Activated T-helper 2 cell treated with anti-CD3 and anti-CD28 coated beads, Interferon-gamma antibody, Interleukin-2, Interleukin-4, amounts not matched to agents 10 μg/mL and 5 μg/mL and 100 μg/mL, durations not matched to agents 14 hours and 24 hours and 36 hours (primary cell): ENCODE measurements at places on chromosomes 4 and X. TPM values are rescaled to one million over a fixed set of nuclear protein-coding genes. Genes with fewer than 3 reads are reported as not detected.

The SOX3 gene
- total RNA-seq, result not detected in 2 replicates

DNA sequence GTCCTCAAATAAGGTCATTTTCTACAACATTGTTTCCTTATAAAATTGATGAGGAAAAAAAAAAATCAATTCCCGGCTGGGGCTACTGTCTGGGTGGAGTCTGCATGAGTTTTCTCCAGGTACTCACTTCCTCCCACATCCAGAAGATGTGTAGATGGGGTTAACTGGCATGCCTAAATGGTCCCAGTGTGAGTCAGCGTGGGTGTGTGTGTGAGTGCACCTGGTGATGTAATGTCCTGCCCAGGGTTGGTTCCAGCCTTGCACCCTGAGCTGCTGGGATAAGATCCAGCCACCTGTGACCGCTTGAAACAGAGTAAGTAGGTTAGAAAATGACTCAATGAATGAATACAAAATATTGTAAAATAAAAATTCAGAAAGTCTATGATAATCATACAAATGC is 11.1 kb downstream of the USP26 start:
- DNase-seq, result no peak

GRCh38 chr4:15037923-15038541 is 35.8 kb downstream of the CPEB2 start:
- no peak for DNase-seq

DNA sequence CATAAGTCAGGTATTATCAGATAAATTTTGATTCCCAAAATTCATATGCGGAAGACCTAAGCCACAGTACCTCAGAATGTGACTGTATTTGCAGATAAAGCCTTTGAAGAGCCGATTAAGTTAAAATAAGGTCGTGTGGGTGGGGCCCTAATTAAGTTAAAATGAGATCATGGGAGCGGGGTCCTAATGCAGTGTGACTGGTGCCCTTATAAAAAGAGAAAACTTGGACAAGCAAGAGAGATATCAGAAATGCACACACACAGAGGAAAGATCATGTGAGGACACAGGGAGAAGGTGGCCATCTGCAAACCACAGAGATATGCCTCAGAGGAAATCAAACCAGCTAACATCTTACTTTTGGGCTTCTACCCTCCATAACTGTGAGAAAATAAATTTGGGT is 236.1 kb downstream of the FBXO8 start:
- DNase-seq, result no peak

- DNase-seq, result no peak
These were observed 7.2 kb downstream of the TIMM17B start for GRCh38 chrX:48890296-48890925.

The FRG2 gene
- not detected in 2 replicates for total RNA-seq

- DNase-seq, result no peak
These were observed 64.2 kb upstream of the SPP1 start for GRCh38 chr4:87911252-87911774.

DNA sequence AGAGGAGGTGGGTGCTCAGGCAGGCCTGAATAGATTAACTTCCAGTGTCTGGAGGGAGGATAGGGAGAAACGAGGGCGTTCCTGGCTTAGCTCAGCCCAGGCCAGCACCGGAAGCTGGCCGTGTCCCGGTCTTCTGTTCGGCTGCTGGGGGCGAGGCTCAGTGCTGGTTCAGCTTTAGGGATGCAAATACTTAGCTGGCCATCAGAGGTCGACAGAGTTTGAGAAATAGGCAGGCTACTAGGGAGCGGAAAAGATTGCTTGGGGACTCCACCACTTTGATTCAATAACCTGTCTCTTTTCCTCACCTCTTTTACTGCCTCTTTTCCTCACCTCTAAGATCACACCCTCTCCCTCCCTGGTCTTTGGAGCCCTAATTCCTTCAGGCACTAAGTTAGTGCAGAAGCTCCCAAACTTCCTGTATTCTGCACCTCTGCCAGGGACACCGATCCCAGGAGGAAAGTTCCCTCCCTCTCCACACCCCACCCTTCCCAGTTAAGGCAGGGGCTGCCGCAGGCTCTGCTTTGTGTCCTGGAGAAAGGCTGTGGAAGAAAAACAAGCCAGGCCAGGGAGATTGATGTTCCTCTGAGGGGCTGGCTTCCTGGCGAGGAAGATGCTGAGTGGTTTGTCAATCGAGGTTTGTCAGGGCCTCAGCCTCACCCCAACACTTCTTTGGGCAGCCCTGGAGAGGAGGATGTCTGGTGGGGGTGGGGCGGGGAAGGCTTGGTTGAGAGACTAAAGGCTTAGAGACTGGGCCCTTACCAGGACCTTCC is 6.0 kb upstream of the EFNB1 start:
- DNase-seq, result no peak

GRCh38 chr4:184398741-184399511 is 75.4 kb downstream of the IRF2 start:
- DNase-seq, result no peak

The DCAF8L2 gene
- total RNA-seq, result not detected in 2 replicates

The GPR78 gene
- not detected in 2 replicates for total RNA-seq

- DNase-seq, result no peak
These were observed 24.1 kb downstream of the GPM6A start for GRCh38 chr4:175787948-175788347.

DNA sequence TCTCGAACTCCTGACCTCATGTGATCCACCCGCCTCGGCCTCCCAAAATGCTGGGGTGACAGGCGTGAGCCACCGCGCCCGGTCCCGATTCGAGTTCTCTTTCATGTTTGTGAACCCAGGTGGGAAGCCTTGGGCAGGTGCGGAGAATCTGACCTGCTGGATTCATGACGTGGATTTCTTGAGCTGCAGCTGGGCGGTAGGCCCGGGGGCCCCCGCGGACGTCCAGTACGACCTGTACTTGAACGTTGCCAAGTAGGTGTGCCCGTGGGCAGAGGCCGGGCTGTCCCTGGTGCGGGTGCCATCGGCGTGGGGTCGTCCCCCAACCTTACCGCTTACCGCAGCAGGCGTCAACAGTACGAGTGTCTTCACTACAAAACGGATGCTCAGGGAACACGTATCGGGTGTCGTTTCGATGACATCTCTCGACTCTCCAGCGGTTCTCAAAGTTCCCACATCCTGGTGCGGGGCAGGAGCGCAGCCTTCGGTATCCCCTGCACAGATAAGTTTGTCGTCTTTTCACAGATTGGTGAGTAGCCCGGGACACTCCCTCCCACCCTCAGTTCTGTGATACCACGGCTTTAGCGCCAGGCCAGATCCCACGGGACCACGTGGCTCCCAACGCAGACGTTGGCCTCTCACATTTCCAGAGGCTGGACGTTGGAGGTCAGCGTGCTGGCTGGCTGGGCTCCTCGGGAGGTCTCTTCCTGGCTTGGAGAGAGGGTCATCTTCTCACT is 15.6 kb downstream of the IL3RA start:
- no peak for DNase-seq

GRCh38 chr4:133452678-133453077 is 303.6 kb downstream of the PCDH10 start:
- DNase-seq, result no peak

DNA sequence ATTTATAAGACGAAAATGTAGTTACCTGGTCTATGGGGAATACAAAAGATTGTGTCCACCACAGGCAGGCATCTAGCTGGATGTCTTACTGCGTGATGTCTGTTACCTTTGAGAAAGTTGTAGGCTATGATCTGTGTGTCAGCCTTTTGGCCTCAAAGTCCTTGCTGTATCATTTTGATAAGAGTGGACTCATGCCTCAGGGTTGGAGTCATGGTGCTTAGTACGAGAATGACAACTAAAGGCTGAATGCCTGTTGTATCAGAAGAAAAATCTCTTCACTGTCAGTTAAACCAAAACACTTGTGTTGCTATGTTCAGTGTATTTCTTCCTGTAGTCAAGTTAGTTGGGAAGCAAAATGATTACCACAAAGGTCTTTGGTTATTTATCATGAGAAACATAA is 226.2 kb downstream of the ARHGAP10 start:
- DNase-seq, result no peak

DNA sequence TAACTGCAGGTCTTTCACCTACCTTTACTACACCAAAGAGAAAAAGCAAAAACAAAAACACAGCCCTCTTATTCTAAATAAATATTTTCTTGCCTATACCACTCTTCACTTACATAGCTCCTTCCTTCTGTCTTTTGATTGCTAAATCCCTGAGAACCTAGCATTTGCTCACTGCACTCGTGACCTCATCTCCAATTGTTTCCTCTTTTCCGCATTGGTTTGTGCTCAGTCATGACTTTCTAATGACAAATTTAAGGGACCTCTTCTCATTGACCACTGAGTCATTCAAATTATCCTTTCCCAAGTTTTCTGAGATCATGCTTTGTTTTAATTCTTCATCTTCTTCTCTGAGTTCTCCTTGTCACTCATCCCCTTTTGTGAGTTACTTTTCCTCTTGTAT is 1697.1 kb downstream of the STIM2 start:
- no peak for DNase-seq

DNA sequence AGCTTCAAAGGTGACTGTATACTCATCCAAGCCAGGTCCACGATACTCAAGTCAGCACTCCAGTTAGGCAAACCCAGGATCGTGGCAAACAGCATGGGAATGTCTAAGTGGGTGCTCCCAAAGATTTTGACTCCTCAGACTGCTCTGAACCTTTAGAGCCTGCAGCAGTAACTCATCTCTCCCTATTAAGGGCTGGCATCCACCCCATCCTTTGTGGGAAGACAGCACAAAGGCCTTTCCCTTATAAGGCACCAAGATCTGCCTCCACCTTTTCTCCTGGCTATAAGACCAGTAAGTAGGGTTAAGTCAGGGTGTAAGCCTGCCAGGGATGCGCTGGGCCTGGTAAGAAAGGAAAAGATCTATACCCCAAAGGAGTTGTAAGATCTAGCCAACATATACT is 23.6 kb upstream of the SLC25A43 start:
- no peak for DNase-seq

DNA sequence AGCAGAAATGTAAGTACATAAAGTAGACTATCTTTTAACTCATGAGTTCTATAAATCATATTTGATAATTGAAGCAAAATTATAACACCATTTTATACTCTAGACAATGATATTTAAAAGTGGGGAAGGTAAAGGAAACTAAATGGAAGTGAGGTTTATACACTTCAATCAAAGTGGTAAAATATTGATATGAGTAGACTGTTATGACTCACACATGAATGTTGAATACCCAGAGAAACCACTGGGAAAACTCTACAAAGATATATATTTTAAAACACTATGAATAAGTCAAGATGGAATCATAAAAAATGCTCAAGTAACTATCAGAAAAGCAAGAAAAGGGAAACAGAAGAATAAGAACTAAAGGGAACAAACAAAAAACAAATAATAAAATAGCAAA is 8.4 kb downstream of the VSIG1 start:
- DNase-seq, result no peak

DNA sequence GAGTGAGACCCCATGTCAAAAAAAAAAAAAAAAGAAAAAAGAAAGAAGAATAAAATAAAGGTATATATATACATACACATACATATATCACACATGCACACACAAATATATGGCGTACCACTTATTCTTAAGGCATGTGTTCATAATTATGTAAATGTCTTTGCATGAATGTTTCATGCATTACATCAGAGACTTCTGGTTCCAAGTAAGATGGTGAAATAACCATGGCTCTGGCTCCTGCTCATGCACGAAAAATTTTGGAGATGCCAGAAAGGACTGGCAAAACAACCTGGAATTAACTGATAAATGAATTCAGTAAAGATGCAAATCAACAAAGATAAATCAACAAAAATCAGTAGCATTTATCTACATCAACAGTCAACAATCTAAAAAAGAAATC is 19.7 kb upstream of the FHIP1A start:
- DNase-seq, result no peak

The NSUN7 gene
- total RNA-seq, result 0.09 TPM in 1 of 2 replicates, not detected in the other

DNA sequence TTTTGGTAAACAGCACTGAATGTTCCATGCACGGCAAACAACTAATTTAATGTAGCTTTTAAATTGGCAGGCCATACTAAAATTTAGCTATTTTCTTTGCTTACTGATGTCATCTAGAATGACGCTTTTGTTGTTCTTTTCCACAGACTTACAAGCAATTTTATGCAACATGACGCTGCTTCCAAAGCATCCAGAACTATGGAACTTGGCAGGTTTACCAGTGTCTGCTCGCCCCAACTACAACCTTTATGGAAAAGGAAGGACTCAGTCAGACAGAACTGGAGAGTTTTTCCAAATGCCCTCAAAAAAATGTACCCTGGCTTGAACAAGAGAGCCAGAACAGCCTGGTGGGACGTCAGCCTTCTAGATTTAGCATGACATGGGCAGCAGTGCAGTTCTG is 58.7 kb downstream of the ANOS1 start:
- DNase-seq, result no peak

The GPC3 gene
- 0.25 and 0.37 TPM in 2 replicates for total RNA-seq

DNA sequence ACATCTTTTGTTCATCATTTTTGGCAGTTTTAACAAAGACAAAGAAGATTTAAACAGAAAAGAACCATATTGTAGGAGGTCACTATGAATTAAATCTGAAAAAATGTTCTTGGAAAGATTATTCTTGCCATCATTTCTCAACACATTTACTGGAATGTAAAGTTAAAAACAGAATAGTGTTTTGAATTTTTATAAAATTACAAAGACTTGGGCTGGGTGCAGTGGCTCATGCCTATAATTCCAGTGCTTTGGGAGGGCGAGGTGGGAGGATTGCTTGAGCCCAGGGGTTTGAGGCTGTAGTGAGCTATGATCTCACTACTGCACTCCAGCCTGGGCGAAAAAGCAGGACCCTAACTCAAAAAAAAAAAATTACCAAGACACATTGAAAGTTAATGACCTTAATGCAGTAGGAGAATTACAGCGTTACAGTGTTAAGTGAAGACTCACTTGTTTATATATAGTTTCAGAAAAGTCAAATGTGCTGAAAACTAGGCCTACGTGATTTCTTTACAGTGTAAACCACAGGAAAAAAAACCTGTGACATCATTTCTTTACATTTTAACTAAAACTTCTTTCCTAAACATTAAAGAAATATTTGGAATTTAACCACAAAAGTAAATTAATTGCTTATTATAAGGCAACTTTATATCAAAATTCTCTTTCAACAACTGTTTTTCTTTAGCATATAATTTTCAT is 7.9 kb downstream of the FAM13A start:
- DNase-seq, result no peak

DNA sequence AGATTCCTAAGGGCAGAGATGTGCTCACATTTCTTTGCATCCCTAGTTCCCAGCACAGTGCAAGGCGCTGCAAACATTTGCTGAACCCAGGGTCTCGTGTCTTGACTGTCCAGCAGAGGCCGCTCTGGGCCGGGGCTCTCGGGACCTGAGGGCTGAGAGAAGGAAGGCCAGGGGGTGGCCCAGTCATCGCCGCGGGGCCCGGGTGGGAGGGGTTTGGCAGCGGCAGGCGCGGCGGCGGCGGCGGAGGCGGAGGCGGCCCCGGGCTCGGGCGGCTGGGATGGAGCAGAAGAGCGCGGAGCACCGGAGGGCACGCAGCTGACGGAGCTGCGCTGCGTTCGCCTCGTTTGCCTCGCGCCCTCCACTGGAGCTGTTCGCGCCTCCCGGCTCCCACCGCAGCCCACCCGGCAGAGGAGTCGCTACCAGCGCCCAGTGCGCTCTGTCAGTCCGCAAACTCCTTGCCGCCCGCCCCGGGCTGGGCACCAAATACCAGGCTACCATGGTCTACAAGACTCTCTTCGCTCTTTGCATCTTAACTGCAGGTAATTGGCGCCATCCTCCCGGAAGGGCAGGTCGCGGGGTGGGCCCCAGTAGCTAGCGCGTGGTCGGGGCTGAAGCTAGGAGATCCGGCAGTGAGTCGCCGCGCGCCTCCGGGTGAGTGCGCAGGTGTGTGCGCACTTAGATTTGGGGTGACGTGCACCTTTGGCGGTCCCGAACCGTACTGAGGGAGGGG is at the start of gene PARM1:
Gene PARM1, plus strand, starts transcription at position 285 of the 730 bp plus-strand sequence. Its CDS starts 212 bp downstream, at position 497.
- DNase-seq, result peak; percentile 12
